ENCODE measurements at places on chromosomes 16 and 17.

DNA sequence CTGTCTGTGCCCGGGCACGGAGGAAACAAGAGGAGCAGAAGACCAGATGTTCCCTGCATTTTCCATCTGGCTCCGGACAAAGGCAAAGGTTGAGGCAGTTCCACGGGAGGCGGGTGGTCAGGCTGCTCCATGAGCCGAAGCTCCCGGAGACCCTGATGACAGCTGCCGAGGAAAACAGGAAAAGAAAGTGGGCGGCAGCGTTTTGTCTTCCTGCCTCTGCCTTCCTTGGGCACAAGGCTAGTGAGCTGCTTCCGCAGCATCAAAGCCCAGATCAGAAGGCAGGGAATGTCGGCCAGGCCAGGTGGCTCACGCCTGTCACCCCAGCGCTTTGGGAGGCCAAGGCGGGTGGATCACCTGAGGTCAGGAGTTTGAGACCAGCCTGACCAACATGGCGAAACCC is 16.2 kb downstream of the SLC43A2 start:
- no peak for DNase-seq

- DNase-seq, result no peak
These were observed 8.4 kb downstream of the PRR29 start for GRCh38 chr17:64006361-64007088.

DNA sequence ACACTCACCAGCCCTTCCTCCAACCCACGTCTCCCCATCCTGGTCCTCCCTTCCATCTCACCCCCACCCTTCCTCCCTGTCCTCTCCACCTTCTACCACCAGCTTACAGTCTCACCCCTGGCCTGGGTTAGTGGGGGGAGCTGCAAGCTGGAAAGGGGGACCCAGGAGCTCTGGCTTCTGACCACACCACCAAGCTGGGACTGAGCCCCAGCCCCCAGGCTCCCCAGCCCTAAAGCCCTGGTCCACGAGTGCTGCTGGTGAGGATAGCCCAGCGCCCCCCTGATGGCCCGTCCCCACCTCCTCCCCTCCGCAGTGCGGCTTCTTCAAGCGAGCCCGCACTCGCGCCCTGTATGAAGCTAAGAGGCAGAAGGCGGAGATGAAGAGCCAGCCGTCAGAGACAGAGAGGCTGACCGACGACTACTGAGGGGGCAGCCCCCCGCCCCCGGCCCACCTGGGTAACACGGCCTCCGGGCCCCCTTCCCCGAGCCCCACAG is 7.2 kb upstream of the PDK2 start:
- no peak for DNase-seq

- no peak for DNase-seq
These were observed 225.5 kb downstream of the STX8 start for GRCh38 chr17:9350080-9350479.

DNA sequence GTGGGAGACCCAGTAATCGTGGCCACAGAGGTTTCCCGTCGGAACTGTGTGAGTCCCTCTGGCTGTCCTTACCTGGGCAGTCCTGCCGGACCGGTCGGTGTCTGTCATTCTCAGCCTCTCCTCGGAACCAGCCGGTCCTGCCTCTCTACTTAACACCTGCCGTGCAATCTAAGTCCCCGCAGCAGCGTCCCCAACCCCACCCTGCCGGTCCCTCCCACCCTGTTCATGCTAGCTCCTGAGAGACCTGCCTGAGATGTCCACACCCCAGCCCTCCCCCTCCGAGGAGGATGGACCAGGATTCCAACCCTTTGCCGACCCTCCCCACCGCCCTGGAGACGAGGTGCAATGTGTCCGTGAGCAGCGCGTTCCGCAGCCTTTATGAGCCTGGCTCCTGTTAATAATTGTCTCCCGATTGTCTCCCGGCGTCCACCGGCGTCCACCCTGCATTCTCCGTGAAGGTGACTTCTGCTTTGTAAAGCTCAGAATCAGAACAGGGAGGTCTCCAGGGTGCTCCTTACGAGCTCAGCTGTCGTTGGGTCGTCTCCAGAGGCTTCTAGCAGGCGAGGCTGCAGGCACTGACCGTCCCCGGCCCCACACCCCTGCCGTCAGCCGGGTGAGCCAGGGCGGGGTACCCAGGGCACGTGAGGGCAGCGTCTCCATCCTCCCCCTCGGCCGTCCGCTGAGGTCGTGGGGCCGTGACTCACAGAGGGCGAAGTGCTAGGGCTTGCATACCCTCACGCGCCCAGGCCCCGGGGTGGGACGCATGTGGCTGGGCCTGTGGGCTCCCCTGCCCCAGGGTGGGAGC is 10.1 kb downstream of the METRNL start:
- no peak for DNase-seq

Data from NCI-H526 (cell line).